A549 treated with RU486 at 1 μM for 4 hours (cell line): ENCODE measurements at places on chromosomes 3 and 15. TPM values are rescaled to one million over a fixed set of nuclear protein-coding genes. Genes with fewer than 3 reads are reported as not detected.

Gene IL17RC
- 11.9 to 16.6 TPM (median 13.0 TPM) in 5 replicates for total RNA-seq

Gene GOLGA8B
- total RNA-seq = 7.7 to 19.4 TPM (median 16.6 TPM) in 5 replicates

Gene PLAAT1
- total RNA-seq = not detected in 5 replicates

Gene ZNF774
- 0.78 to 1.5 TPM (median 1.3 TPM) in 5 replicates for total RNA-seq

Gene REC114
- not detected in 5 replicates for total RNA-seq

Gene SST
- not detected in 5 replicates for total RNA-seq

Gene DNASE1L3
- 0.20 TPM in 1 of 5 replicates, not detected in the others for total RNA-seq

Gene BHLHE40
- 81.8 to 111 TPM (median 92.7 TPM) in 5 replicates for total RNA-seq

Gene C15orf62
- total RNA-seq = 0.05 to 0.10 TPM (median 0.07 TPM) in 4 of 5 replicates, not detected in the other

Gene ACAD11
- total RNA-seq = 3.7 to 6.7 TPM (median 4.9 TPM) in 5 replicates

Gene BFSP2
- not detected in 5 replicates for total RNA-seq

Gene IL20RB
- total RNA-seq = 0.71 to 1.0 TPM (median 0.90 TPM) in 5 replicates

Gene PLA1A
- total RNA-seq = 0.27 to 0.52 TPM (median 0.38 TPM) in 5 replicates

Gene SMCO1
- not detected in 5 replicates for total RNA-seq

Gene CPA3
- not detected in 5 replicates for total RNA-seq

Gene WDR93
- 0.15 to 0.17 TPM (median 0.15 TPM) in 3 of 5 replicates, not detected in the others for total RNA-seq

Gene PIGX
- 28.9 to 34.7 TPM (median 29.9 TPM) in 5 replicates for total RNA-seq

Gene KNL1
- 4.4 to 8.1 TPM (median 7.0 TPM) in 5 replicates for total RNA-seq

Gene CLRN1
- total RNA-seq = not detected in 5 replicates

Gene AP2M1
- total RNA-seq = 292 to 335 TPM (median 319 TPM) in 5 replicates

Gene CLSTN2
- total RNA-seq = 0.02 to 0.06 TPM (median 0.05 TPM) in 4 of 5 replicates, not detected in the other

Gene CYFIP1
- total RNA-seq = 66.5 to 82.2 TPM (median 80.6 TPM) in 5 replicates

Gene PLA2G4B
- total RNA-seq = 1.00 to 2.3 TPM (median 1.6 TPM) in 5 replicates

Gene GRM7
- total RNA-seq = not detected in 5 replicates

Gene TRH
- not detected in 5 replicates for total RNA-seq

Gene MESP1
- 2.1 to 6.8 TPM (median 6.1 TPM) in 5 replicates for total RNA-seq

Gene NMD3
- total RNA-seq = 36.4 to 59.5 TPM (median 50.4 TPM) in 5 replicates

Gene PTPN23
- total RNA-seq = 17.7 to 24.1 TPM (median 20.5 TPM) in 5 replicates

Gene ARGFX
- not detected in 5 replicates for total RNA-seq

Gene GPR156
- 0.38 to 0.70 TPM (median 0.47 TPM) in 5 replicates for total RNA-seq

Gene P3H2
- 29.4 to 48.5 TPM (median 38.8 TPM) in 5 replicates for total RNA-seq

Gene RBP2
- total RNA-seq = not detected in 5 replicates

Gene ZXDC
- 6.5 to 8.2 TPM (median 7.8 TPM) in 5 replicates for total RNA-seq

Gene ACSBG1
- 0.12 to 0.39 TPM (median 0.15 TPM) in 4 of 5 replicates, not detected in the other for total RNA-seq

Gene TRPM1
- not detected in 5 replicates for total RNA-seq

Gene PLA2G4E
- not detected in 5 replicates for total RNA-seq

Gene C3orf49
- not detected in 5 replicates for total RNA-seq

Gene ARHGAP11A
- total RNA-seq = 46.5 to 102 TPM (median 75.8 TPM) in 5 replicates

Gene ZNF80
- total RNA-seq = not detected in 5 replicates

Gene SLC12A8
- 0.87 to 1.6 TPM (median 1.4 TPM) in 5 replicates for total RNA-seq

Gene NPAP1
- total RNA-seq = not detected in 5 replicates
